Calu3 (cell line): ENCODE measurements at places on chromosomes 11 and 22.

DNA sequence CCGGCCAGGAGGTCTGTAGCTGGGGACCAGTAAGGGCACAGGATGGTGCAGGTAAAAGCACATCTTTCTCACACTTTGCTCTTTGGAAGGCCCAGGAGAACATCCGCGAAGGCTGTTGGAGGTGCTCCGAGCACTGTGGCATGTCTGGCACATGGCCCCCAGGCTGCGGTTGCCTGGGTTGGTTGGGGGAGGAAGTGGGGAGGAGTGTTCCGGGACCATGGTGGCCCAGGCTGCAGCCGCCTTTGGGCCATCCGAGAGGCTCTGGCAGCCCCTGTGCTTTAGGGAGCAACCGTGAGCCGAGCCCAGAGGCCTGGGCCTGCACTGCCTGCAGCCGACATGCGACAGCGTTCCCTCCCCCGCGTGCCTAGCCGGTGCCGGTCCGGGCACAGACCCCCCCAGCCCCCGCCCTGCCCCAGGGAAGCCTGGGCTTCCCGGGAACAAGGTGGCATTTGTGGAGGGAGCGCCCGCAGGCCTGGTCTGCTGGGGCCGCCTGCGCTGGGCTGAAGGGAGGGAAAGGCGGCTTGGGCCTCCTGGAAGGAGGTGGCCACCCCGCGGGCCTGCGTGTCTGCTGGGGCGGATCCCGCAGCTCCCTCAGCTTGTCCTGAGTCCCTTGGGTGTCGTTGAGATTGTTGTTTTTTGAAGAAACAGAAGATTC, 57.9 kb downstream of the GRAMD4 start:
- DNase-seq: no peak
- peaks cover 23% of the 10 kb centered on the region for H3K36me3 ChIP-seq
- no peak overlapping the region for H3K4me3 ChIP-seq
- no peaks in the 10 kb centered on the region for H3K27me3 ChIP-seq
- no peaks in the 10 kb centered on the region for H3K4me1 ChIP-seq

GRCh38 chr11:110089617-110090282, 3.4 kb upstream of the ZC3H12C start:
- H3K27me3 ChIP-seq: no peaks in the 10 kb centered on the region
- H3K4me3 ChIP-seq: no peak overlapping the region
- H3K4me1 ChIP-seq: peaks cover 20% of the 10 kb centered on the region

GRCh38 chr11:95296165-95296564, 65.2 kb upstream of the SESN3 start:
- H3K27ac ChIP-seq: no peak overlapping the region
- DNase-seq: no peak
- no peak overlapping the region for H3K4me3 ChIP-seq
- H3K27me3 ChIP-seq: no peaks in the 10 kb centered on the region
- H3K4me1 ChIP-seq: peaks cover 8% of the 10 kb centered on the region

DNA sequence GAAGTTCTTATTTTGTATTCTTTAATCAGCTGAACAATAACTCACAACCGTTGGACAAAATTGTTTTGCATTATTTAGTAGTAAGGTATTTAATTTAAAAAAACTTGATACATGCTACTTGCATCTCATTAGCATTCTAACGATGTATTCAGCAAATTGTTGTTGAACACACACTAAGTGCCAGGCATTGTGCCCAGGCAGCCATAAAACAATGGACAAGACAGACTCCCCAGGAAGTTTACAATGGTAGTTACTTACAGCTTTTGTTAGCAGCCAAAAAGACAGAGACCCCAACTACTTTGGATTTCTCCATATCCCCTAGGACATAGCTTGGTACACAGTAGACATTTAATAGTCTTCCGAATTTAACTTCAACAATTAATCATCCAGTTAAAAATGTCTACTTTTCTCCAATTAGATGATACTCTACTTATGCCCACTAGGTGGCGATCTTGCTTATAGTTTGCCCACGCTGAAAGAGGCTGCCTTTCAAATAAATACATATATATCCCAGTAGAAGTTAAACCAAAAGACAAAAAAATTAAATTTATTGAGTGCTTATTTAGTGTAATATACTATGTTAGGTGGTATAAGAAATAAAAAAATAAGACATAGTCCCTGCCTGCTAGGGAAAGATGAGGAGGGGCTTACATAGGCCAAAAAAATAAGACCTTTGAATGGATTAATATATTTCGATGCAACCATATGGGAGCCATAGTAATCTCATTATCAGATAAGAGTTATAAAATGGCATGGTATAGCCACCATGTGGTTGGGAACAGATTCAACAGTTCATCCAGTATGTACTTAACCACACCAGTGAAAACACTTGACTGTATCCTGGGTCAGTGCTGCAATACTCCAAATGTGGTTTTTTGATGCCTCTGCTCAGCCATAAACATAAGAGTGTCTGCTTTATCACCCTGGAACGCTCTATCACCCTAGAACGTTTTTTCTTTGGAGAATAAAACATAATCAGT, 2.0 kb upstream of the FJX1 start:
- peaks cover 29% of the 10 kb centered on the region for H3K36me3 ChIP-seq
- peaks cover 34% of the 10 kb centered on the region for H3K27me3 ChIP-seq
- peak overlapping the region; percentile 87 for H3K4me3 ChIP-seq
- no peak overlapping the region for H3K27ac ChIP-seq
- DNase-seq: peak; percentile 30

GRCh38 chr22:19631899-19632667, 82.2 kb upstream of the SEPTIN5 start:
- peak; percentile 64 for DNase-seq
- no peak overlapping the region for H3K4me3 ChIP-seq
- H3K27me3 ChIP-seq: peaks cover 77% of the 10 kb centered on the region
- H3K4me1 ChIP-seq: peaks cover 8% of the 10 kb centered on the region
- no peaks in the 10 kb centered on the region for H3K36me3 ChIP-seq
- no peak overlapping the region for H3K27ac ChIP-seq

GRCh38 chr11:31160504-31161422, 208.8 kb downstream of the DCDC1 start:
- no peaks in the 10 kb centered on the region for H3K36me3 ChIP-seq
- no peaks in the 10 kb centered on the region for H3K4me1 ChIP-seq
- DNase-seq: no peak
- H3K4me3 ChIP-seq: no peak overlapping the region
- H3K27me3 ChIP-seq: no peaks in the 10 kb centered on the region

GRCh38 chr22:41781507-41781906, 19.0 kb upstream of the CCDC134 start:
- H3K27ac ChIP-seq: no peak overlapping the region
- peaks cover 32% of the 10 kb centered on the region for H3K27me3 ChIP-seq
- no peak for DNase-seq
- no peak overlapping the region for H3K4me3 ChIP-seq

- H3K4me3 ChIP-seq: no peak overlapping the region
- no peak for DNase-seq
- no peak overlapping the region for H3K27ac ChIP-seq
- H3K4me1 ChIP-seq: peaks cover 22% of the 10 kb centered on the region
- no peaks in the 10 kb centered on the region for H3K36me3 ChIP-seq
Observed at GRCh38 chr11:9980931-9981330, 313.1 kb downstream of the SBF2 start.

DNA sequence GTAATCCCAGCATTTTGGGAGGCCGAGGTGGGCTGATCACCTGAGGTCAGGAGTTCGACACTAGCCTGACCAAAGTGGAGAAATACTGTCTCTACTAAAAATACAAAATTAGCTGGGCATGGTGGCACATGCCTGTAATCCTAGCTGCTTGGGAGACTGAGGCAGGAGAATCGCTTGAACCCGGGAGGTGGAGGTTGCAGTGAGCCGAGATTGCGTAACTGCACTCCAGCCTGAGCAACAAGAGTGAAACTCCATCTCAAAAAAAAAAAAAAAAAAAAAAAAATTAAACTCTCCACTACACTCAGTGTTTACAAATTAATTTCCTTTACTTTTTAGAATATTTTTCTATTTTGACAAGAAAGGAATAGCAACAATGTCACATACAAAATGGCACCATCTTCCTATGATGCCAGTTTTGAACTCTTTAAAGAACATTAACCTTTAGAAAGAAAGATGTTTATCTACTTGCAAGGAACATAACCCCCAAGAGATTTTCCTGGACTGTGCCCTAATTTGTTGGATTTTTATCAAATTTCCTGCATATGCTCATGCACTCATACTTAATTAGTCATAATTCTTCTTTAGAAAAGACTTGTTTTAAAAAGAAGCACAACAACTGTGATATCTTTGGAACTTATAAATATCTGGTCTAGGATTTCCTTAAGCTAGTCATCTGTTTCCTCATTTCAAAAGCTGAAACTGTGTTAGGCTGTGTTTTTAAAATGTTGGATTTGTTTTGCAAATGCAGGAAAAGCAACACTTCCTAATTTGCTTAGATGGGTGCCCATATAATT, 22.6 kb upstream of the HIPK3 start:
- no peak overlapping the region for H3K27ac ChIP-seq
- H3K36me3 ChIP-seq: no peaks in the 10 kb centered on the region
- H3K4me1 ChIP-seq: peaks cover 7% of the 10 kb centered on the region
- no peak overlapping the region for H3K4me3 ChIP-seq
